Activated naive CD4-positive, alpha-beta T cell treated with anti-CD3 and anti-CD28 coated beads, Interleukin-2, amount 50 U/mL, for 16 hours (primary cell): ENCODE measurements at places on chromosomes 2 and 18.

DNA sequence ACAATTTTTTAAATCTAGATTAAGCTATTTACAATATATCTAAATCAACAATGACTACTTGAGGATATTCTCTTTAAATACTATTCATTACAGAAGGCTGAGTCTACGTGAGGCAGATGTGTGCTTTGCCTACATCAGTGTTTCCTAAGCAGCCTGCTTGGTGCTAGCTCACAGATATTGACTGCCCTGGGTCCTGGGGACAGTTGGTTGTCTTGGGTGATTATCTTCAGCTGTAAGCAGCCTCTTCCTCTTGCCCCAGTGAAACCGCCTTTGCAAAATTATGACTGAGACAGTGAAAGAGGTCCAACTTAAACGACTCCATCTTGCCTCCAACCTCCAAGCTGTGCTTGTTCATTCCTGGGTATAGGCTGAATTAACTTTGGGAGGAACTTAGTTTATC, 39.6 kb upstream of the CCDC88A start:
- no peak for DNase-seq

DNA sequence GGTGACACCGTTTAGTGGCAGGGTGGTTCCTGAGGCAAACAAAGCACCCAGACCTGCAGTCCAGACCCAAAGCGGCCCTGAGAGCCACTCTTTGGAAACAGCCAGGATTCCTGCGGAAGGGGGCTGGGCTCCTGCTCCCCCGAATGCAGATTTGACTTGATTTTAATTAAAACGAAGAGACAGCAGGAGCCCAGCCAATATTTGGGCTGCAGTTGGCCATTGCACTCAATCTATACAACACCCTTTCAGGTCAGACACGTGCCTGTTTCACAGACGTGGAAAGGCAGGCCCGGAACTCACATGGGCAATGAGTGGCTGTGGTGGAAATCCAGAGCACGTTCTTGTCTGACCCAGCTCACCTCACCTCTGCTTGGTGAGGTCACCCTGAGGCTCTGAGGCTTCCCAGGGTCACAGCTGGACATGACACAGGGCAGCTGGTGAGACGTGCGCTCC, 122.4 kb downstream of the NDUFA10 start:
- no peak for DNase-seq

GRCh38 chr2:149393614-149394013, 63.2 kb downstream of the LYPD6 start:
- DNase-seq, result no peak

DNA sequence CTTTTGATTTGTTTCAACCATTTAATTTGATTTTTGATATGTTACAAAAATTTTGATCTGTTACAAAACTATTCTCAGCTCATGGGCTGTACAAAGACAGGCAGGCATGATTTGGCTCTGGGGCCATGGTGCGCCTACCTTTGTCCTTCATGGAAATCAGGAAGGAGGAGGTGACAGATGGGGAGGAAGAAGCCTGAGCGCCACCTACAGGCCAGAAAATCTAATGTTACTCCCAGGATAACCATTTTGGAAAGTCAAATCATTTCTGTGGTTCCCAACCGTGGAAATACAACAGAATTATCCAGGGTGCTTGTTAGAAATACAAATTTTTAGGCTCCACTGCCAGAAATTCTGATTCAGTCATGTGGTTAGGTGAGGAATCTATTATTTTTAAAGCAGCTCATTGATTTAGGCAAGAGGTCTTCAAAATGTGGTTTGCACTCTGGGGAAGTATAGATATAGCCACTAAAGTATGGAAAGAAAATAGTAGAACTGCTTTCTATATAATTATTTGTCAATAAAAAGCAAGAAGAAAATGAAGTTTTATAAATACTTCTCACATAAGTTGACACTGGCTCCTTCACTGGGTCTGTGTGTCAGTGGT, 93.9 kb downstream of the EVA1A start:
- DNase-seq, result no peak

DNA sequence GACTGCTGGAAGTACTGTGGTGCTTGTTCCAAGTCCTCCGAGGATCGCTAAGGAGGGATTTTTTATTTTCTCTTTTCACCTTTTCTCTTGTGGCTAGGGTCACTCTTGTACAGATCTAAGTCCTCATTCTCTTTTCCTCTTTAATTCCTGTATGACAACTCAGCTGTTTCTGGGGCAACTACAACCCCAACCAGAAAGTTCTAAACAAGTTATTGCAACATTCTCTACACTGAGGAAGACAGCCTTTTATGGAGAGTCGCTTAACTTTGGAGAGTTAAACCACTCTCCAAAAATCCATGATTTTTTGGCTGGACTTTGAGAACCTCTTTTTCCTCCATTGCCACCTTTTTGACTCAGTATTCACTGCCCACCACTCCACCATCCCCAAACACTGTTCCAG, 74.0 kb upstream of the SESTD1 start:
- DNase-seq, result no peak

DNA sequence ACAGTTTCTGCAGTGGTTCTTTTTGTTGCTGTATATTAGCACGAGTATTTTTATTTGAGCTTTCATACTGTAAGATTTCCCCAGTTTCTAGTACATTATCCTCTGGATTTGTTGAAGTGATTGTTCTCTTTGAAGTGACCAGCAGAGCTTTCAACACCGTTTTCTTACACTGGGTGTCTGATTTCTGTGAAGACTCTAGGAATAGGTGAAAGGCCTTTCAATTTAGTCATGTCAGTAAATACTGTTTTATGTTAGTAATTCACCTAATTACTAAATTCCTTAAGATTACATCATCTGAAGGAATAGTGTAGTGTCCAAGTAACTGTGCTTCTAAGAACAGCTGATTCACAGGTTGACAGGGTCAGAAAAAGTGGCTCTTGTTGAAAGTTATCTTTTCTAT, 2.3 kb downstream of the PPM1B start:
- no peak for DNase-seq

DNA sequence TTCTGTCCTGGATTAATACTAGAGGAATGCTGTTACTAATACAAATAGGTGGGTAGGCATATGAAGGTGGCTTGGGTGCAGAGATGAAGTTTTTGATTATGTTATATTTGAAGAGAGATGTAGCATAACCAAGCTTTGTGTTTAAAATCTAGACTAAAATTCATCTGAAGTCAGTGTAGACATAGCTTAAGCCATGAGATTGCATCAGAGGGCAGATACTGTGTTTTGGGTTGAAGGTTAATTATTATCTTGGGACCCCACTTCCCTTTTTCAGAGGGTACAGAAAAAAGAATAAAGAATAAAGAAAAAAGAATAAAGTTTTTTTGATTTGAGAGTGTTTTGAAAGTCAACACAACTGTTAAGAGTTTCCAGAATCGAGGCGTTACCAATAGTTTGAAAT, 13.0 kb downstream of the PPM1B start:
- DNase-seq, result no peak

DNA sequence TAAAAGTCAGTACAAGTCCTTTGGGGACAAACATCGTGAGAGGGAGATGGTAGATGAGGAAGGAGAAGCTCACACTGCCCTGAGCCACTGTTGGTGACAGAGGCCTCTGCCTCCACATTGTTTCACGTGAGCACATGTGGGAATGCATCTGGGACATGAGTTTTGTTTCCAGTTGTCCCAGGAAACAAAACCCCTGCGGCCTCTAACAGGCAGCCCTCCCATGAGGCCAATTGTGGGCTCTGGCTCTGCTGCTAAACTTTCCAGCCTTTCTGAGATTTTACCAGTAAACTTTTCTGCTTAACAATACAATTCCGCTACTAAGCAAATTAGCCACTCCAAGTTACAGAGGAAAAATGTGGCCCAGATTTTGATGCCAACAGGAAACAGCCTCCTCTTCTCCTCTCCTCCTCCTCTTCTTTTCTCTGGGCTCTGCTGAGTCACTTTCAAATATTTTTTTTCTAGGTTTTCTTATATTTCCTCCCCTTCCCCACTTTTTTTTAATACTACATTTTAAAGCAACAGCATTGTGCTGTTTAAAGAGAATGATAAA, 23.4 kb upstream of the LRRC30 start:
- DNase-seq, result no peak

DNA sequence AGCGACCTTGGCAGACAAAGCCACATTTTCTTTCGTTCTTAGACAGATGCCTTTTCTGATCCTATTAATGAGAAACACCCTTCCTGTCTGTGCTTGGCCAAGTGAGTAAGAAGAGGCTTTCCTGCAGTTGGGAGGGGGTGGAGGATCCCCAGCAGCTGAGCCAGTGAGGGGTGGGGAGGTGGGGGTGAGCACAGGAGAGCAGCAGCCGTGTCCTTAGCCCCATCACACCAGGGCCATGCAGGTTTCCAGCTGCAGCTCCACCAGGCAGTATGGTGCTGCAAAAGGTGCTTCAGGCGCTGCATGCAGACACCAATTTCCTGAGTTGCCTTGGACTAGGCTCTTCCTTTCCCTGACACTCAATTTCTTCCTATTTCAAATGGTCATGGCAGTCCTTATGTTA, 123.3 kb upstream of the SIX2 start:
- no peak for DNase-seq

DNA sequence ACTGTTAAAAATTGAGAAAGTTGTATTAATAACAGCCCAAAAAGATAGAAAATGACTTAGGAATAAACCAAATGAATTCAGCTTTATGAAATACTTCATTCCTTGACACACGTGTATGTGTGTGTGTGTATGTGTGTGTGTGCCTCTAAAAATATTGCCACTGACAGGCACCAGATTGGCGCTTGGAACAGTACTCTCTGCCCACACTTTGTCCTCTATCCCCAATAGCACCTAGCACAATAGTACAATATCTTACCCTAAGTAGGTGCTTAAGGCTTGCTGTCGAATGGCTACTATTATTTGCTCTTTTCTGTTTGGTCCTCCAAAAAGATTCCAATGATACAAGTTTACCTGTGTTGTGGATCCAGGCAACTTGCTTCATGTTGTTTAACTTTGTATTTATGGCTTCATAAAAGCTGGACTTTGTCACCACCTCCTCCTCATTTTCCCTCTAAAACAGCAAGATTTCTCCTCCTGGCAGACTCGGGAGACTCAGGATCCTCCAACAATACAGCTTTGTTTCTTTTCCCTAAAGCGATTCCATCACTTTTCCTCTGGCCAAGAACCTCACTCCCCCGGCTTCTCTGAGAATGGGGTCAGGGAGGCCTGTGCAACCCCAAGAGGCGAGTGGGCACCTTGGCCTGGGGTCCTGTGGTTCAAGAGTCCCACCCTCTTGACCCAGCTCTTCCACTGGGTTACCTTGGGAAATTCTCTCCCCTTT, 43.3 kb upstream of the LCLAT1 start:
- no peak for DNase-seq

- DNase-seq, result no peak
These were observed 4.7 kb downstream of the DPYSL5 start for GRCh38 chr2:26852405-26853306.
